ENCODE measurements at places on chromosomes 11 and 22.

GRCh38 chr11:131422496-131422895, 52.1 kb downstream of the NTM start:
- DNase-seq = no peak

DNA sequence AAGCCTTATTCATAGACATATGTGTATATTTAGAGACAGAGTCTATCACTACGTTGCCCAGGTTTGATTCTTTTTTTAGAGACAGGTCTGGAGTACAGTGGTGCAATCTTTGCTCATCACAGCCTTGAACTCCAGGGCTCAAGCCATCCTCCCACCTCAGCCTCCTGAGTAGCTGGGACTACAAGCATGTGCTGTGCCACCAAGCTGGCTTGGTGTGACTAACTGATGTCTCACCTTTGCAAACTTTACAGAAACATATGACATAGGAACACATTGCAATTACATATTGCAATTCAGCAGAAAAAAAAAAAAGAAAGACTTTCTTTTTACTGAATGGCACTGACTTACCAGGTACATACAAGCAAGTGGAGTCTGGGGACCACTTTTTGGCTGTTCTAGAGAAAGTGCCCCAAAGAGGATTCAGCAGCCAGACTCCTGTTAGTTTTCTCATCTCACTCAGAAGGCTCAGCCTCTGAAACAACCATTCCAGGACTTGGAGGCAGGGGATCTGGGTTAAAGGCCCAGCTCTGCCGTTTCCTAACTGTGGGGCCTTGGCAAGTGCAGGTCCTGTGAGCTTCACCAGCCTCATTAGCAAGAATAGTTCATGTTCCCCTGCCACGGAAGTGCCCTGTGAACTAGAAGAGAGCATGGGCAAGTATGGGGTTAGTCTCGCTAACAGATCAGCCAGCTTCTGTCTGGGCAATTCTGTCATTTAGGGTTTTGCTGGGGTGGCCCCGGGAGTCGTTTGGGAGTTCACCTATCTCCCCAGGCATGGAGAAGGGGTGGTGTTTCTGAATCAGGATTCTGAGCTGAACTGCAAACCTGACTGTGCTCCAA, 11.3 kb upstream of the NFAM1 start:
- DNase-seq = no peak

GRCh38 chr22:35685731-35686130, 31.9 kb upstream of the APOL5 start:
- no peak for DNase-seq

GRCh38 chr22:24128021-24128420, 53.3 kb upstream of the SUSD2 start:
- no peak for DNase-seq

GRCh38 chr11:77370217-77370616, 68.7 kb upstream of the GDPD4 start:
- no peak for DNase-seq

GRCh38 chr11:60318726-60319125, 8.3 kb upstream of the MS4A6E start:
- no peak for DNase-seq

DNA sequence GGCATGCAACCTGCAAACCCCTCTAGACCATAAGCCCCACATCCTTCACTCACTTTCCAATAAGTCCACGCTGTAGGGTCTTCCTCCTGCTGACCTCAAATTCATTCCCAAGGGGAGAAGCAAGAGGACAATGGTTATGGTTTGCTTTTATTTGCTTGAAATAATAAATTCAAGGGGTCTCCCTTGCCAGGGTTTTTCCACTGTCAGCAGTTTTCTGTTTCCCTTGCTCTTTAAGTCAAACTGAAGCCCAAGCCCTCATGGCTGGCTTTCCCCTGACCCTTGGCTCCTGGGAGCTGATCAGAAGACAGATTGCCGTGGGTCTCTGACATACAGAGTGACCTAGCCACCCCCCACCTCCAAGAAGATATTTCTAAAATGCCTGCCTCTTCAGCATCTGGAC, 3.9 kb downstream of the SLC1A2 start:
- DNase-seq = no peak

GRCh38 chr11:45374653-45375059, 88.5 kb upstream of the SYT13 start:
- no peak for DNase-seq

DNA sequence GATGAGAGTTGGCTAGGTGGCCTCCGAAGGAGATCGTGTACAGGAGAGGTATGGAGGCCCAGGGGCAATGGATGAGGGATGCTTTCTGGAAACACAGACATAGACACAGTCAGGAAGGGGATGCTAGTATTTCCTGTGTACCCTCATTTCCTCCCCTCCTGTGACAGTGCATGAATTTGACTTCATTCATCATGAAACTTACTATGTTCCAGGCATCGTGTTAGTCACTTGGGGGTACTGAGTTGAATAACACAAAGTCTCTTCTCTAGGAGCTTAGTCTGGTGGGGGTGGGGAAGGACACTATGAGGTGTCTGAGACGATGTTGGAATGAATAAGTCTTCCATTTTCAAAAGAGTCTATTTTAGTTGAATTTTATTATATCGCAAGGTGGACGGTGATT, 32.6 kb downstream of the LDLRAD3 start:
- DNase-seq = no peak

- DNase-seq = no peak
Observed at GRCh38 chr11:16194566-16194965, 161.8 kb downstream of the SOX6 start.

DNA sequence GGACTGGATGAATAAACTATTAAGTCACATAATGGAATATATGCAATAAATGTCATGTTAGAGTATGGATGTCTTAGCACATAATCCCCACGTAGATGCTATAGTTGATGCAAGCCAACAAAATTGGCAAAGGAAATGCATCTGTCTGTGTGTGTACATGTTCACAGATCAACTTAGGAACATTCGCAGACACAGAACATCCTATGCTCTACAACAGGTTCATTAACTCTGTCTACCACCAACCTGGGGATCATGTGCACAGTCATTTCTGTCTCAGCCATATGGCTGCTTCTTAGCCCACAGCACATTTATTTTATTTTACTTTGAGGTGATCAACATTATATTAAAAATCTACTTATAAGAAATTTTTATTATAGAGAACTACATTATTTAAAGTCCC, 4.9 kb downstream of the MSANTD4 start:
- DNase-seq = no peak
